ENCODE measurements at places on chromosomes 6 and 20.

GRCh38 chr6:110363748-110364147 lies 5.6 kb upstream of the METTL24 start:
- no peak for DNase-seq

DNA sequence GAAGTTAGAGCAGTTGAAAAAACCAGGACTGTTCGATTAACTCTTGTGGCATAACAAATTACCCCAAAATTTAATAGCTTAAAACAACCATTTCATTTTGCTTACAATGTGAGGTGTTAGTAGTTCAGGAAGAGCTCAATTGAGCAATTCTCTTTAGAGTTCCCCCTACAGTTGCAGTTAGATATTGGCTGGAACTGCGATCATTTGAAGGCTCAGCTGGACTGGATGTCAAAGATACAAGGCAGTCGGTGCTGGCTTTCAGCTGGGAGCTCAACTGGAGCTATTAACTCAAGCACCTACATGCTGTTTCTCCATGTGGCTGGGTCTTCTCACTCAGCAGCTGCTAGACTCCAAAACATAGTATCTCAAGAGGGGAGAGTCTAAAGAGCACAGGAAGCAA lies 96.0 kb upstream of the LOC128125822 start:
- DNase-seq, result no peak

- DNase-seq, result no peak
Observed at GRCh38 chr20:19725373-19725772, 32.7 kb upstream of the RIN2 start.

DNA sequence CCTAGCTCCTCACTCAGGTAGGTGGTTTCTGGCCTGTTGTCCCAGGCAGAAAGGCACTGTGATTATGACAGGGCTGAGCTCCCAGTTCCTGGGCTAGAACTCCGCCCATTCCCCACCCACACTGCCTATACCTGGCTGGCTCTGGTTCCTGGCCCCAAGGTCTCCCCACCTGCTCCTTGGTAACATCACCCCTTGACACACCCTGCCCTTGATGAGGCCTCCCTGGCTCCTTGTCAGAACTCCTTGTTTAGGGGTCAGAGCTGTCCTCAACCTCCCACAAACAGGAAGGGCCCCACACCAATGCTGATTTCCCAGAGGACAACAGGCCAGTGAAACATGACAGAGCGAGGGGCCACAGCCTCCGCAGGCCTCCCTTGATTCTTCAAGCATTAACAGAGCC lies 15.5 kb upstream of the MYMX start:
- no peak for DNase-seq

- no peak for DNase-seq
Observed at GRCh38 chr6:40473026-40473425, 114.1 kb downstream of the LRFN2 start.

- no peak for DNase-seq
Observed at GRCh38 chr6:69881322-69882151, 15.2 kb downstream of the COL19A1 start.

DNA sequence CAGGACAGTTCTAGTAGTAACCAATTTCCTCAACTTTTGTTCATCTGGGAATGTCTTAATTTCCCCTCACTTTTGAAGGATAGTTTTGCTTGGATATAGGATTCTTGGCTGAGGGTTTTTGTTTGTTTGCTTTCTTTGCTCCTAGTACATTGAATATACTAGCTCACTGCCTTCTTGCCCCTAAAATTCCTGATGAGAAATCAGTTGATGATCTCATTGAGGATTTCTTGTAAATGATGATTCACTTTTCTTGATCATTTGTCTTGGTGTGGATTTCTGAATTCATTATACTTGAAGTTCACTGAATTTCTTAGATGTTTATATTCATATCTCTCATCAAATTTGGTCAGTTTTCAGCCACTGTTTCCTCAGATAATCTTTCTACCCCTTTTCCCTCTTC lies 49.1 kb upstream of the PRDM1 start:
- DNase-seq, result no peak

GRCh38 chr20:13778827-13779226 lies 5.9 kb downstream of the ESF1 start:
- no peak for DNase-seq

GRCh38 chr6:160348223-160349019 lies at the start of gene SLC22A3:
SLC22A3 (plus strand) TSS chr6:160348378; CDS start chr6:160348420, 42 bp downstream.
- DNase-seq, result no peak

- no peak for DNase-seq
Observed at GRCh38 chr6:107488174-107488874, 1.6 kb upstream of the SOBP start.

- no peak for DNase-seq
Observed at GRCh38 chr6:170286246-170286933, 4.5 kb downstream of the DLL1 start.

DNA sequence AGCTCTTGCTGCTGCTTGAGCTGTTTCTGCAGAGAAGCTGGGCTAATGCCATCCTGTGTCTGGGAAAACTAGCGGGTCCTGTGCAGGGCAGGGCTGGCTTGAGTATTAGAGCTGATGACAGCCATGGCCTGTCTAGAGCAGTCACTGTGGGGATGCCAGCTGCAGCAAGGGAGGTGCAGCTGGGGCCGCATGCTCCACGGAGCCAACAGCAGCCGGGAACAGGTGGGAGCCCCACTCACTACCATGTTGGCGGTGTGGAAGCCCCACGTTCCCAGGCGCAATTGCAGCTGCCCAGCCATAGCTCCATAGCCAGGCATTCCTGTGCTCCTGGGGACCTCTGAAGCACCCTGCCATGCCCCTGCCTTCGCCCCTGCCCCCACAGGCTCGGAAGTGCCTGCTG lies 212.9 kb downstream of the TFAP2C start:
- DNase-seq, result no peak

- no peak for DNase-seq
Observed at GRCh38 chr20:39658662-39659409, 696.7 kb downstream of the DHX35 start.

- no peak for DNase-seq
Observed at GRCh38 chr6:44059359-44060346, 67.6 kb downstream of the MRPL14 start.

DNA sequence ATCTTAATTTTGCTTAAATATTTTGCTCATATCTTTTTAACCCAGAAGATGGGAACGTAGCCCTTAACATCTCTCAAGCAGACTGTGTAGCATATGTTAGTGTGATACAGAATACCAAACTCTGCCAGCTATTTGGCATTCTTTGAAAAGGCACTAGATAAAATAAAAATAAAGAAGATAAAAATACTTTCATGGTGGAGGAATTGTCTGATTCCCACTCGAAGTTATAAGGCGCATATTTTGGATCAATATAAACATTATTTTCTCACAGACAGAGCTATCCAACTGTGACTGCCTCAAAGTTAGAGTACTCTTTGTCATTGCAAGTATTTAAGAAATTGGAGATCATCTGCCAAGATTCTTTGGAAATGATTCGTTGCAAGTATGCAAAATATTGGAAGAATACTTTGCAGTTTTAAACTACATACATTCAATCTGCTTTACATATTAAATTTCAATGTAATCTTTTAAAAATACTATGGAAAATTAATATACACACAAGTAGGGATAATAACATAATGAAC lies 10.8 kb upstream of the EEF1E1 start:
- DNase-seq, result no peak

- DNase-seq, result no peak
Observed at GRCh38 chr6:166008441-166009369, 158.9 kb downstream of the TBXT start.

GRCh38 chr20:33061658-33062028 lies 7.9 kb downstream of the BPIFB3 start:
- DNase-seq, result no peak

DNA sequence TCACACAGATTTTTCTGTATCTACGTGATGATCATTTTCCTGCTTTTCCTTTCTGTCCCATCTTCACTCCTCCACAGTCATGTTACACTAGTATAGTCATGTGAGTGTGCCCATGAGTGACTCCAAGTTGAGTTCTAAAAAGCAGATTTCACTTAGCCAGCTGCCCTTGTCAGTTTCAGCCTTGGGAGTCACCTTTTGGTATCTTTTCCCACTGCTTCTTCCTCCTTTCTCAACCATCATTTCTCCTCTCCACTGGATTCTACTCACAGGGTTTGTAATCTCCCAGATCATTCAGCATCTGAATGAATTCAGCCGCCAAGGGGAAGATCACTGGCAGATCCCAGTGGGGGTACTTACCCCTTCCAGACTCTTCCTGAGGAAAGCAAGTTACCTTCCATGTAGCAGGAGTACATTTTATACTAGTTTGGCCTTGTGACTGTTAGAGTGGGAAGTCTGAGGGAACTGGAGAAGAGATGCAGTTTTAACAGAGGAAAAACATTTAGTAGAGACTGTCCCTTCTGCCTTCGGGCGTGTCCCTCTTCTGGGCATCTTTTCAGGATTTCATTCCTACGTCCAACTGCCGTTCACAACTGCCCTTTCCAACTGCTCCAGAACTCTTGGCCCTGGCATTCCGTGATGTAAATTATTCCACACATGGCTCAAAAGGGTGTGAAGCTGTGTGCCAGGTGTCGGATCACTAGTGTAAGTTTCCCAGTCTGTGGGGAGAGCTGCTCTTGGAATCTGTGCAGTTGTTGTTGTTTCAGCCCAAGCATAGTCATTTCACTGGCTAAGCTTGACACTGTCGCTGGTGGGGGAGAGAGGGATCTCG lies 38.9 kb downstream of the BICRAL start:
- DNase-seq, result no peak

DNA sequence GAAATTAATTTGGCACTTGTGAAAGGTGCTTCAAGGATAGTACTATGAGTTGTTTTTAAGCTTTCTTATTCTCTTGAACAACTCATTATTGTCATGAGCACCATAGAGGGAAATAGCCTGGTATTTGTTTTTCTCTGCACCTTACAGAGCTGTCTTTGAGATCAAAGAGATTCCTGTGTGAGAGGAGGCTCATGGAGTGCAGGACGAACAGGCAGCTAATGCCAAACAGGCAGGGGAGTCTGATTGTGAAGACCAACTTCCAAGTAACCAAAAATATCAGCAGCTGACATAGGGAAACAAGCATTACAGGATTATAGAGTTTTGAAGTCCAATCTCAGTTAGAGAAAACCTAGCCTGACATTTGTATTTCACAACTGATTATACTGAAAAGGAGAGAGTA lies 110.6 kb upstream of the TENT5A start:
- DNase-seq, result no peak

DNA sequence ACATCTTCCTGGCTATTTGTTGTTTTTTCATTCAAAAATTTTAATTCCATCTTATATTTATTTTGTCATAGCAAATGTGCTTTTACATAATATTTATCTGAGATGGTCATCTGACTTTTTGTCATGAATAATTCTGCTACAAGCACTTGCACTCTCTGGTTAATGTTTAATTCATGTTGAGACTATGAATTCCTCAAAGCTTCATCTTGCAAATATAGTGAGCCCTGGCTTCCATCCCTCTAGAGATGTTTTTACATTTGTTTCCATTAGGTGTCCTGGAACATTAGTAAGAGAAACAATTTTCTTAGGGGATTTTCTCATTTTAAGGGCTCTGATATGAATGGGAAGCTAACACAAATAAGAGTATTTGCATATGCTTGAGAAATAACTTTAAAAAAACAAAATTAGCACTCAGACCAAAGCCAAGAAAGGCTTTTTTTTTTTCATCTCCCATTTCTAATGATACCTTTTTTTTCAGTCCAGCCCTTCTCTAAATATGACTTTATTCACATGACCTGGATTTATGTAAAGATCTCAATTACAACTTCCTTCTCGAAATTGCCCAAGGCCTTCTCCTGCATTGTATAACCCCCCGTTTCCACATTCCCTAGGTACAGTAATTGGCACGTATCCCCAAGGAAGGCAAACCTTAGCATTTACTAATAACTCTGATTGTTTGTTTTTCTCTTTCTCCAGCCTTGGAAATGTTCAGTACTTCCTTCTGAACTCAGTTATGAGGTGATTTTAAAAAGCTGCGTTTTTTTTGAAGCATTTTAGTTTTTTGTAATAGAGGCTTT lies 797.0 kb upstream of the GJE1 start:
- no peak for DNase-seq

DNA sequence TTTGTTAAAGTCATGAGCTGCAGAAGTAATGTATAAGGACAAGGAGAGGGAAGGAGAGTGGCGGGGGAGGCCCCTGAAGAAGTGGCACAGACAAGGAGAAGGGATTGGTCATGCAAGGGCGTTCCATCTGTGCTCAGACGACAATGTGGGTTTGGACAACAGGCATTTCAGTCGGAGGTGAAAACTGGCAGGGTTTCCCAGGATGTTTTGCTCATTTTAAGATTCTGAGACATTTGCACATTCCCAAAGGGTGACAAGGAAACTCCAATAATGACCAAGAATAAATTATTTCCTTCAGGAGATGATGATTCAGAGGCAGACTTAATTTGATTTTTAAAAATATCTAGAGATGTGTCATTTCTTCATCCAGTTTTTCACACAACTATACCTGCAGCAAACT lies 181.8 kb downstream of the HIVEP2 start:
- DNase-seq, result no peak

GRCh38 chr20:4812641-4813075 lies 90.9 kb downstream of the PRND start:
- DNase-seq, result no peak

- DNase-seq, result no peak
Observed at GRCh38 chr6:40164345-40164755, 230.1 kb upstream of the MOCS1 start.

GRCh38 chr6:89122625-89123024 lies 4.8 kb upstream of the SRSF12 start:
- no peak for DNase-seq

- peak; percentile 74 for DNase-seq
Observed at GRCh38 chr6:158653577-158654354, 3.9 kb downstream of the SYTL3 start.

GRCh38 chr6:119025793-119026192 lies 52.7 kb downstream of the FAM184A start:
- DNase-seq, result no peak

- no peak for DNase-seq
Observed at GRCh38 chr6:34475238-34475682, 9.4 kb downstream of the PACSIN1 start.

- no peak for DNase-seq
Observed at GRCh38 chr6:34908194-34908593, 19.1 kb downstream of the ANKS1A start.

DNA sequence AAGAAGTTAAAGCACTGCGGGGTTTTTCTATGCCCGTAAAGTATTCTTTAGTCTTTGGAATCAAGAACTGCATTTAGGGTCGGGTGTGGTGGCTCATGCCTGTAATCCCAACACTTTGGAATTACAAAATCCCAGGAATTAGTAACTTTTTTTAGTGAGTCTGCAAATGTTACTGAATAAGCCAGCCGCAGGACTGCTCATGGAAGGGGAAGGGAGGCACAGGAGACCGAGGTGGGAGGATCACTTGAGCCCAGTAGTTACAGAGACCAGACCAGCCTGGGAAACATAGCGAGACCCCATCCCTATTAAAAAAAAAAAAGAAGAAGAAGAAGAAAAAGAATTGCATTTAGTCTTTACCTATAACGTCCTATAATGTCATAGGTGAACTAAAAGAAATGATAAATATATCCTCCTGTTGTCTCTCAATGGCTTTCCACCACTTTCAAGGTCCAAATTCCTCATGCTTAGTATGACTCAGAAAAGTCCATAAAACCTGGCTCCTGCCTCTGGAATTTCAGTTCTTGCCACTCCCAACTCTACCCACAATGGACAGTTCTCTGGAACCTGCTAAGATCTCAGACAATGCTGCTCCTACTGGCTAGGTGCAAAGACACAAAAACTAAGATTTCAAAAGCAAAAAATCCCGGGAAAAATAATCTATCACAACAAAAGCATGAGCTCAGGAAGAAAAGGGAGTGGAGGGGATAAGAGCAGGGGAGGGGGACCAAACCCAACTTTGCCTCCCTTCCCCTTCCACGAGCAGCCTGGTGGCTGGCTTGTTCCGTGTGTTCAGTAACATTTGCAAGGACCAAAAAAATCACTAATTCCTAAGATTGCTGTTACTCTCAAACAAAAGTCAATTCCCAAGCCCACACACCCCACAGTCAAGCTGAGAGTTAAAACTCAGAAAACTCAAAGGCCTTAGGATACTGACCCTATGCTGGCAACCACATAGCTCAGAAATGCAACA lies 39.0 kb downstream of the B4GALT5 start:
- no peak for DNase-seq
